Posterior vena cava (tissue), 2 donors: ENCODE measurements at places on chromosomes 13 and 19. TPM values are rescaled to one million over a fixed set of nuclear protein-coding genes. Genes with fewer than 3 reads are reported as not detected.
A peak's percentile ranks its signal among the peaks of the same experiment; 100 is the strongest.

DNA sequence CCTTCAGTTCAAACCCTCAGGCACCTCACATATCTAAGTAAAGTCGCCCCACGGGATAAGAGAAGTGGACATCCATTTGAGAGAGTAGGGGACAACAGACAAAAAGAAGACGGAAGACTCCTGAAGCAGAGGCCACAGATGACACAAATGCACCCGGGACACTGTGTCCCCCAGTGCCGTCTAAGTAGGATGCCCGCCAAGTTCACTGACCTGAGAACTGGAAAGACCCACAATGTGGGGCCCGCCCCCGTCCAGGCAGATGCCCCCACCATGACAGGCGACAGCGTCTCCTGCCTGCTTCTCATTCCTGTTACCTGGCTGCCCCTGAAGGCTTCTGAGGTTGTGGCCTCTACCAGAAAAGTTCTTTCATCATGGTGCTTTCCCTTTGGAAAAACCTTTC lies 16.9 kb downstream of the ANKRD27 start:
- DNase-seq, result no peak

DNA sequence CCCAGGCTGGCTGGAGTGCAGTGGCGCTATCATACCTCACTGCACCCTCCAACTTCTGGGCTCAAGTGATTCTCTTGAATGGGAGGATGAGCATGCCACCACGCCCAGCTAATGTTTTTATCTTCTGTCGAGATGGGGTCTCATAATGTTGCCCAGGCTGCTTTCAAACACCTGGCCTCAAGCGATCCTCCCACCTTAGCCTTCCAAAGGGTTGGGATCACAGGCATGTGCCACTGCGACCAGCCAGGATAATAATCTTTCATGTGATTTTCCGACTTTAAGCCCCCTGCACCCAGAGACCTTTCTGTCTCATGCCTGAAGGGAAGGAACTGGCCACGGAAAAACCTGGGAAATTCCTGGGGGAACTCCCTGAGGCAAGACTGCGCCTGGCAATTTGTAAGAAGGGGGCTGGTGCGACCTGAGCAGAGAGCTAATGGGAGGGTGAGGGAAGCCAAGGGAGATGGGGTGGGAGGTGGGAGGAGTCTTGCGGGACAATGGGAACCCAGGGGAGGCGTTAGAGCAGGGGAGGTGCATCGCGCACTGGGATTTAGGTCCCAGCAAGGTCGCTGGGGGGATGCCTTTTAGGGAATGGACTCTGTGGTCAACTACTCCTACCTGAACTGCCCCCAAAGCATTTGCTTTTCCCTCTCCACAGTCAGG lies 1.2 kb upstream of the CCDC124 start:
- no peak for DNase-seq

GRCh38 chr13:114068656-114069318 lies 63.6 kb downstream of the RASA3 start:
- DNase-seq, result peak; percentile 81

GRCh38 chr19:17766543-17767131 lies 15.4 kb downstream of the FCHO1 start:
- DNase-seq, result peak; percentile 94

- DNase-seq, result no peak
These were observed 294.6 kb downstream of the ITGBL1 start for GRCh38 chr13:101747039-101747438.

DNA sequence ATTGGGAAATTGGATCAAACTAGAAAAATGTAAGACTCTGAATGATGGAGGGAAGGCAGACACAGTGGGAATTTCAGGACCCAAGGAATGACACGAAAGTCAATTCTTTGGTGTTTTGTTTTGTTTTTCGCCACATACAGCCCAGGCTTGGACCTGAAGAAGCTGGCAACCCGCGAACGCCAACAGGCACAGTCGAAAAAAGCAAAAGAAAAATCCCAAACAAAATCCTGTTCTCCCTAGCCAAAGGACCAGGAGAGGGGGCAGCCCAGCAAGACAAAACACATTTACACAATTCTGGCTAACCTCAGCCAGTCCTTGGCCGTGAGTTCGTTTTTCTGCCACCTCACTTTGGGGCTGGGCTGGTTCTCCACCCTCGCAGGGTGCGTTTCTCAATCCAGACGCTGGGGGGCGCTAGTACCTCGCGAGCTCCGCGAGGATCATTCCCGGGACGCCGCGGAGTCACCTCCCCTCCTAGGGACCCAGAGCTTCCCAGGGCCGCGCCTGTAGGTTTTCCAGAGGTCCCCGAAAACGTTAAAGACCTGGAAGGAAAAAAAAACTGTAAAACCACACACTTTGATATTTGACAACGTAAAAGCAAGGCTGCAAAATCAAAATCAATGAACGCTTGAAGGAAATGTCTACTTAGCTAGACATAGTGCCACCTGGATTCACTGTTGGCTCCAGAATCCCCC lies 34.9 kb upstream of the TPM4 start:
- peak; percentile 94 for DNase-seq

- no peak for DNase-seq
These were observed 12.1 kb downstream of the IQCN start for GRCh38 chr19:18262144-18262543.

GRCh38 chr13:28411831-28412353 lies 83.0 kb downstream of the FLT1 start:
- no peak for DNase-seq

GRCh38 chr19:38141108-38141507 lies 82.9 kb downstream of the DPF1 start:
- DNase-seq, result no peak

DNA sequence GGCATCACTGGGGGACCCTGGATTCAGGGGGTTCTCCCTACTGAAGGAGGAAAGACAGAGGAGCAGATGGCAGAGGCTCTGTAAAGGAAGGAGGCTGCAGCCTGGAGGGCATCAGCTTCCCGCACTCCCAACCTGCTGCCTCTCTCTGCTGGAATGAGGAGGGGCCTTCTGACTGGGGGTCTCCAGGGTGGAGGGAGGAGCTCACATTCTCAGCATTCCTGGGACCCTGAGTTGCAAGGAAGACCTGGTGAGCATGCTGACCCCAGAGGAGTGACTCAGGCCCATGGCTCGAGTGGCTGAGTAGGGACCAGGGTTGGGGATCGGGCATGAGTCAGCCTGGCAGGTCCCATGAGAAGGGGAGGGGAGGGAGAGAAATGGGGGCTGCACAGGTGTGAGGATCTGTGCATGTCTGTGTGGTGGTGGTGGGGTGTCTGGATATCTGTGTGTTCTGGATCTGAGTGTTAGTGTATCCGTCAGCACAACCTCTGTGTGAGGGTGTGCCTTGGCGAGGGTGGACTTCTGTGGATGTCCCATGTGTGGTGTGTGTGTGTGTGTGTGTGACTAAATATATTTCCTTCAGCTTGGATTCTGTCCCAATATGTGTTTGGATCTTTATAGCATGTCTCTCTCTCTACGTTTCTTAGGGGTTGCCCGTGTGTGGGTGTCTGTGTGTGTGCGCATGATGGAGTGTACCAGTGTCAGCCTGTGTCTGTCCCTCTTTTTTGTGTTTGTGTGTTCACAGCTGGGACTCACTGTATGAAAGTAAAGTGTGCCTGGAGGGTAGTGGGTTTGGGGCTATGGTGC lies 4.6 kb downstream of the AXL start:
- no peak for DNase-seq

DNA sequence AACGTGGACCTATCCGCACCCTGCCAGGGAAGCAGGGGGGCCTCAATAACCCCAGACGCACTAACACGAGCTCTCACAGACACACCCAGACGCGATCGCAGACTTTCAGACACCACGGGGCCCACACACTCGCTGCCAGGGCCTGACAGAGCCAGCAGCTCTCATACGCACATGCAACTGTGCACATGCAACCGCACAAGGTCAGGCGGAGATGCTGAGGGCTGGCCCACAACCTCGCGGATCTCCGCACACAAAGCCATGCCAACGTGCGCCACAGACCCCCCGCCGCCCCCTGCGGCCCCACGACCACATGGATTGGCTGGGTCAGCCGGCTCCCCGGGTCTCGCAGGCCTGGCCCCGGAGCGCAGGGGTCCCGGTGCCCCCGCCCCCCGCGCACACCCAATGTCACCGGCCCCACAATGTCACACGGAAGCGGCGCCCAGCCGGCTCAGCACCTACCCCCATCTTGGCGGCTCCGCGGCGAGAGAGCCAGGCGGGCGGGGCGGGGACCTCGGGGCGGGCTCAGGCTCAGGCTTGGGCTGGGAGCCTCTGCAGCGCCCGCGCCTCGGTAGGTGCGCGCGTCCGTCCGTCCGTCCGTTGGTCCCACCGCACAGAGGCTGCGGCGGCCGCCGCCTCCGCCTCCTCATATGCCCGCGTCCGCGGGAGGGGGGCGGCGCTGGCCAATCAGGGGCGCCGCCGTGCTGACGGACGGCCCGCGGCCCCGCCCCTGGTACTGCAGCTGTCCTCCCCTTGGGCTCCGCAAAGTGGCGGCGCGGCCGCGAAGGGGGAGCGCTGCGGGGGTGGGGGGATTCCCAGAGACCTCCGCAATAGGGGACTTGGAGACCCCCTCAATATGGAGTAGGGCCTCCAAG lies at the start of gene ATP1A3:
Gene ATP1A3 (minus strand): TSS at position 619 of the 872 bp plus-strand sequence. CDS start 154 bp downstream, at position 465.
- no peak for DNase-seq

- no peak for DNase-seq
These were observed 358.6 kb downstream of the TDRD3 start for GRCh38 chr13:60755380-60756163.

DNA sequence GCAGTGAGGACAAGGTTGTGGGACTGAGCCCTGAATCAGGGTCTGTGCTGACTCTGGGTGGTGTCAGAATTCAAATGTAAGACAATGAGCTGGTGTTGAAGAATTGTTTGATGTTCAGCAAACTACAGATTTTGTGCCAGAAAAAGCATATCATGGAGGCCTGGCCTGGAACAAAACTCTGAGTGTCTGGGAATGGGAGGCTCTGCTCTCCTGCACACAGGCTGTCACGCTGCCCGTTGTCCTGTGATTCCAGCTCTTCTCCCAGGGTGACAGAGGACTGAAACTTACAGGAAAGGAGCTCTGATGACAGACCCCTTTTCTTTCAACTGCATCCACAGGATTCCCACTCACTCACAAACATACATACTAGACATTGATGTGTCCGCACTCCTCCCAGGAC lies 120.1 kb downstream of the ZNF486 start:
- DNase-seq, result no peak

GRCh38 chr19:40603389-40604170 lies 2.4 kb downstream of the LTBP4 start:
- DNase-seq, result peak; percentile 99

GRCh38 chr19:17843292-17843827 lies 4.4 kb downstream of the JAK3 start:
- no peak for DNase-seq

GRCh38 chr13:95896301-95896700 lies 156.9 kb downstream of the UGGT2 start:
- DNase-seq, result no peak

DNA sequence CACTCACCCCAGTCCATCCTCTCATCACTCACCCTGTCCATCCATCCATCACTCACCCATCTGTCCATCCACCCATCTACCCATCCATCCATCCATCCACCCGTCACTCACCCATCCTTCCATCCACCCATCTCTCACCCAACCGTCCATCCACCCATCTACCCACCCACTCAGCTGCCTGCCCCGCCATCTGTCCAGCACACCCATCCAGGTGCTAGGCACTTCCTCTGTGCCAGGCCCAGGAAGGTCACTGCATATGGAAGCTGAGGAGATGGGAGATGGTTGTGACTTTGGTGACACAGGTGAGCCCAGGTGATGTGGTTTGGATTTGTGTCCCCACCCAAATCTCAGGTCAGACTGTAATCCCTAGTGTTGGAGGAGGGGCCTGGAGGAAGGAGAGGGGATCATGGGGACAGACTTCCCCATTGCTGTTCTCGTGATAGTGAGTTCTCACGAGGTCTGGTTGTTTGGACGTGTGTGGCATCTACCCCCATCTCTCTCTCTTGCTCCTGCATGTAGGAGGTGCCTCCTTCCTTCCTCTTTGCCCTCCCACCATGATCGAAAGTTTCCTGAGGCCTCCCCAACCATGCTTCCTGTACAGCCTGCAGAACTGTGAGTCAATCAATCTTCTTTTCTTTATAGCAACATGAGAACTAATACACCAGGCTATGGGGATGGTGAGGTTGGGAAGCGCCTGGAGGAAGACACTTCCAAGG lies 15.9 kb upstream of the C13orf46 start:
- peak; percentile 47 for DNase-seq

GRCh38 chr19:53868091-53868891 lies 608 bp downstream of the MYADM start:
- peak; percentile 92 for DNase-seq

- DNase-seq, result no peak
These were observed 414.2 kb downstream of the FOXO1 start for GRCh38 chr13:40252241-40252640.

- no peak for DNase-seq
These were observed 16.5 kb upstream of the LATS2 start for GRCh38 chr13:21077788-21078353.

DNA sequence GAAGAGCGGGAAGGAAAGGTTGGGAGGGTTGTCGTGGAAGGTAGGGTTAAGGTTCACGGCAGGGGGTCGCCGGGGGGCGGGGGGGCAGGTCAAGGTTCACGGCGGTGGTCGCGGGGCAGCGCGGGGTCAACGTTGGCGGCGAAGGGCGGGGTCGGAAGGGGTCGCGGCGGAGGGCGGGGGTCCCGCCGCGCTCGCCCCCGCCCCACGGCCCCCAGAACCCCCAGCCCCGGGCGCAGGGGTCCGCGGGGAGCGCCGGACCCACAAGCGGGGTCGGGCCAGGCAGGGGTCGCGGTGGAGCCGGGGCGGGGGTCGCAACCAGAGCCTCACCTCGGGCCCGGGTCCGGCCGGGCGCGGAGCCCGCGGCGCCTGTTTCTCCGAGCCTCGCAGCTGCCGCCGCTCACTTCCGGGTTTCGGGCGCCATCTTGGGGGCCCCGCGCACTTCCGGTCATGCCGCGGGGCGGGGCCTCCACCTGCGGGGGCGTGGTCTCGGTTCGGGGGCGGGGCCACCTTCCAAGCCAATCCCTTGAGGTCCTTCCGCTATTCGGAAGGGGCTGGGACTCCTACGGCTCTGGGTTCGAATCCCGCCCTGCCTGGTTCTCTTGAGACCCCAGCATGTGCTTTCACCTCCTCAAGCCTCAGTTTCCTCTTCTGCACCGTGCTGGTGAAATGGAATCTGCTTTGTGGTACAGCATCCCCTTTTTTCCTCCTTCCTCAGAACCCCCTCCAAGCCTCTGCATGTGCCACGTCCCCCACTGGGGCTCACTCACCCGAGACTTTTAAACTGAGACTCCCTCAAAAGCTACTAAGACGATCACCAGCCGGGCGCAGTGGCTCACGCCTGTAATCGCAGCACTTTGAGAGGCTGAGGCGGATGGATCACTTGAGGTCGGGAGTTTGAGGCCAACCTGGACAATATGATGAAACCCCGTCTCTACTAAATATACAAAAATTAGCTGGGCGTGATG lies at the start of gene SBNO2:
Gene SBNO2 (minus strand): TSS at position 424 of the 965 bp plus-strand sequence. CDS start 19,992 bp downstream, outside the sequence.
- DNase-seq, result peak; percentile 98

GRCh38 chr13:110590577-110590976 lies 24.8 kb upstream of the NAXD start:
- DNase-seq, result no peak

- DNase-seq, result peak; percentile 30
These were observed 57.1 kb upstream of the RANBP3 start for GRCh38 chr19:6035026-6035425.

Gene CD37
- total RNA-seq, result 19.6 TPM

Gene SPTBN4
- 1.7 TPM for total RNA-seq

Gene GAS6
- total RNA-seq, result 201 TPM

Gene RETN
- 1.2 TPM for total RNA-seq

Gene ERICH4
- not detected for total RNA-seq

Gene MAP4K1
- 5.5 TPM for total RNA-seq

Gene CGB7
- total RNA-seq, result not detected

Gene ICAM5
- 0.83 TPM for total RNA-seq

Gene PSG7
- not detected for total RNA-seq

Gene ZSCAN1
- not detected for total RNA-seq

Gene ZNF844
- total RNA-seq, result 7.8 TPM
